ENCODE measurements at places on chromosomes 11 and 22.

GRCh38 chr11:2540992-2541680, 96.3 kb downstream of the KCNQ1 start:
- DNase-seq: no peak

DNA sequence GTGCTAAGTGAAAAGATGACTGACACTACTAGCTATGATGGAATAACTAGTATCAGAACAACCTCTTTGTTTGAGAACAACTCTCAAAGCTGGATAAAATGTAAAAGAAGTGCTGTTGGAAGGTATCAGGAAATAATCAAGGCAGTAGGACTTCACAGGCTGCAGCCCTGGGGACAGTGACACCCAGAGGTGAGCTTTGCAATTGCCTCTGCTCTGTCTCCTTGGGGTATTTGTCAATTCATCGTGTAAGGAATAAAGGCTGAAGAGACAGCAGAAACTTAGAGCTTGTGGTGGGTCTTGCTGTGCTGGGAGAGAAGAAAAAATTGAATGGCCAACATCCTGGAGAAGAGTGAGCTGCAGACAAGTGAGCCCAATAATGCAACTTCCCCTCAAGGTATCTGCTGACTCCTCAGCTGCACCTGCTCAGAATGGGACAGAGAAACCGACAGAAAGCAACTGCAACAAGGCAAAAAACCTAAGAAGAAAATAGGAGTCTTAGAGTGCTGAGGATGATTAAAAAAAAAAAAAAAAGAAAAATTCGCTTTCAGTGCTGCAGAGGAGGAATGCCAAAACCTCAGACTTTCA, 141.1 kb downstream of the RCN1 start:
- no peak for DNase-seq

DNA sequence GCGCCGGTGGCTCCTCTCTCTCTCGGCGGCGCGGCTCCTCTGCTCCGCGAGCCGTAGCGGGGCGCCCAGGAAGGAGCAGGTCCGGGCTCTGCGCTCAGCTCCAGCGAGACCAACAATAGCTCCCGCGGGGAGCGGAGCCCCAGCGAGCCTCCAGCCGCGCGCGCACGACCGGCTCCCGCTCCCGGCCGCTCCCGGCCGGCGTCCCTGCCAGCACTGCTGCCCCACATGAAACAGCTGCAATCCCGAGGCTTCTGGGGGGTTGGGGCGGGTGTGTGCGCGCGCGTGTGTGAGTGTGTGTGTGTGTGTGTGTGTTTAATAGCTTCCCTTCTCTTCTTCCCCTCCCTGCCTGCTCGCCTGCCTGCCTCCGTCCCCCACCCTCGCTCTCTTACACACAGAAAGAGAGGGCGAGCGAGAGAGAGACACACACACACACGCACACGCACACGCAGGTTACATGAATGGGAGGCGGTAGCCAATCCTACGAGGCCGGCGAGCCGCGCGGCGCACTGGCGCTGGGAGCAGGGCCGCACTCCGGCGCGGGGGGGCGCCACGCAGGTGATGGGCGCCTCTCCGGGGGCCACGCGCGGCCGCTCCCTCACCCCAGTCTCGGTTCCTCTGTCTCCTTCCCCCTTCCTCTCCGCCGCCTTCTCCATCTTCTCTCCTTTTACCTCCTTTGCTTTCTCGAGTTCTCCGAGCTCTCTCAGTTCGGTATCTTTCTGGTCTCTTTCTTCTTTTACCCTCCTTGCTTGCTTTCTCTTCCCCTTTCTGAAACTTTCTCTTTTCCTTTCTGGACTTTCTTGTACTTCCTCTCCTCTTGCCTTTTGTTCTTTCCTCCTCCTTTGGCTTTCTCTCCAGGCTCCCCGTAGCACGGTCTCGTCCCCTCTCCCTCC, at the start of gene TENM4:
Gene TENM4, minus strand, starts transcription at position 460 of the 890 bp plus-strand sequence. CDS start 371,086 bp downstream, outside the sequence.
- no peak for DNase-seq

DNA sequence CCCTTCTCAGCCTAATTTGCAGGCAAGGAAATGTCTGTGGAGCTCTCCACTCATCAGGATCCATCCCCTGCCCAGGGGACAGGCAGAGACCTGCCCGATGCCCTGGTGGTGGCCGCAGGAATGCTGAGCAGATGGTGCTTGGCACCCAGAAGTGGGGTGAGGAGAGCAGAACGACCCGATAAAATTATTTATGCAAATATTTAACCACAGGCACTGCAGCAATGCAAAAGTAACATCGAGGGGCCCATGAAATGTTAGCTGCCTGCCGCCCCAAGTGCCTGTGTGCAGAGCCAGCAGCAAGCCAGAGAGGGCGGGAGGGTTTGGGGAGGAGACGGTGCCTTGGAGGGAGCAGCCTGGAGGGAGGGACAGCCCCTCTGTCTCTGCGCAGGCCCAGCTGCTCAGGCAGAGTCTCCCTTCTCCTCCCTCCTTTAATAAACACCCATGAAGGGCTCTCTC, 205.5 kb downstream of the CTTN start:
- DNase-seq: no peak

DNA sequence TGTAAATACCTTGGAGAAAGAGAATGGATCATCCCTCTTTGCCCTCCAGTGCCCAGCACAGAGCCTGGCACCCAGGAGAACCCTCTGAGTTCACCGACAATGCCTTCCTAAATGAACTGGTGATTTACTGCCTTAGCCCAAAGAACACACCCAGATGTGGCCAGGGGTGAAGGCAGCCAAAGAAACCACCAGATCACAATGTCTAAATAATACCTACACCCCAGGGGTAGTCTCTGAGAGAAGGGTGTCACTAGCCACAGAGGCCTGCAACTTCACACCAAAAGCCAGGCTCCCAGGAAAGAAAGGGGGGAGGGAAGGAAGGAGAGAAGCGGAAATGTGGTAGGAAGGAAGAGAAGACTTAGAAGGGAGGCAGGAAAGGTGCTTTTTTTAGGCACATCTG, 65.7 kb downstream of the RPL27A start:
- no peak for DNase-seq

DNA sequence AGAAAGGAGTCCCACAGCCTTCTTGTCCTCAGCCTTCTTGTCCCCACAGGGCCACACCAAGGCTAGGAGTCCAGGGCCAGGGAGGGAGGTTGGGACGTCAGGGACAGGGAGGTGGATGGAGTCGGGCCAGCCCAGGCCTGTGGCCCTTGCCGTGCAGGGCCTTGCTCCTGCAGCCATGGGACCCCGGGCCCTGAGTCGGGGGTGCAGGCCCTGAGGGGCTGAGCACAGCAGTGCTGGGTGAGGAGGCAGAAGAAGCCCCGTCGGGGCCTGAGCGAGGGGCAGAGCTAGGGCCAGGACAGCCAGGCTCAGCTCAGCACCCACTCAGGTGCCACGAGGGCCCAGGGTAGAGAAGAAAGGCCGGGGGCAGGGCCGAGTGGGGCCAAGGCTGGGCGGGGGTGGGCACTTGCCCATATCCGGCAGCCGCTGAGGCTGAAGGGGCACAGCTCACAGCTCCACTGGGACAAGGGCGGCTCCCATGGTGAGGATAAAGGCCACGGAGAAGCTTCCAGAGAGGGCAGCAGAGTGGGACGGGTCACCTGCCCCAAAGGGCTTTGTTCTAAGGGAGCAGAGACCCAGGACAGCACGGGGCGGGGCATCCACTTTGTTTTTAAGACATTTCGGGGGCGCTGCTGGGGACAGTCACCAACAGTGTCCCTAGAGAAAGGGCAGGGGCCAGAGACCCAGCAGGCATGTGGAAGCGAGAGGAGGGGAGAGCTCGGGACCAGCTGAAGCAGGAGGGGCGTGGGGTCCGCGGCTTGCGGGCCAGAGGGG, 3.6 kb downstream of the MLC1 start:
- no peak for DNase-seq

GRCh38 chr22:46150655-46151477, 540 bp downstream of the PPARA start:
- peak; percentile 65 for DNase-seq

GRCh38 chr22:49052560-49052959, 775.1 kb downstream of the BRD1 start:
- no peak for DNase-seq

- no peak for DNase-seq
These were observed 37.3 kb downstream of the ABCC8 start for GRCh38 chr11:17439316-17439782.

DNA sequence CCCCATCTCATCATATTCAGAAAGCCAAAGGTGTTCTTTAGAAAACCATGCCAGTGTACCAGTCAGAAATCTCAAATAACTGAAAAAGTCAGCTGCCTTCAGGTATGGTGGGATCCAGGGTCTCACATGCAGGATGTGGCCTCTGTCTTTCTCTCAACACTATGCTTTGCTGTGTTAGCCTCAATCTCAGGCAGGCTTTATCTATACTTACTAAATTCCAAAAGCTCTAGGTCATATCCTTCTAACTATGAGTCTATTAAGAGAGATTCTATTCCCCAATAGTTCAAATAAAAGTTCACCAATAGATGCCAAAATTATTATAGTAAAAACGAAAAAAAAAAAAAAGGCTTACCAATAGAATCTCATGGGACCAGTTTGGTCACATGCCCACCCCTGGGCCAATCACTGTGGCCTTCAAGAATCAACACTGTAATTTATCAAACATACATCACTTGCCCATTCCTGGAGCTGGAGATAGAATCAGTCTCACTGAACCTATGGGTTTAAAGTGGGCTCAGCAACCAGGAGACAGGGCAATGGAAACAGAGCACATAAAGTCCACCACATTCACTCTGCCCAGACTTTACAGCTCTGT, 38.0 kb upstream of the APLNR start:
- no peak for DNase-seq

DNA sequence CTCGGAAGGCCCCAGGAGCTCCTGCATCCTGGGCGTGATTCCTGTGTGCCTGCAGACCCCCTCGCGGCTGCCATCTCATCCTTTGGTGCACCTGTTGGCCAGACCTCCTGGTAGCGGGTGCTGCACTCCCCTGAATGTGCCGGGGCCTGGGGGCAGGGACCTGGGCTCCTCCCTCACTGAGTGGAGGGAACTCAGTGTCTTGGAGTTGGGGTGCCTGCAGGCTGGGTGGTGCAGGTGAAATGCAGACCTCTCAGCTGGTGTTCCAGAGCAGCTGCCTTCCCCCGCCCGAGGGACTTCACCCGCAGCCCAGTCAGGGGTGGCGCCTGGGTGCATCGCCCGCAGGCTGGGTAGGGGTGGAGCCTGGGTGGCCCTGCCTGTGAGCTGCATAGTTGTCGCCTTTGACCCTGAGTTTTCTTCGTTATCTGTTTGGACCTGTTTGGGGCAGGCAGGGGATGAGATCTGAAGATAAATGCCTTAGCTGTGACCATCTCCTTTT, 31.4 kb downstream of the LRP5 start:
- DNase-seq: no peak
